ENCODE measurements at places on chromosomes 16 and 17.

DNA sequence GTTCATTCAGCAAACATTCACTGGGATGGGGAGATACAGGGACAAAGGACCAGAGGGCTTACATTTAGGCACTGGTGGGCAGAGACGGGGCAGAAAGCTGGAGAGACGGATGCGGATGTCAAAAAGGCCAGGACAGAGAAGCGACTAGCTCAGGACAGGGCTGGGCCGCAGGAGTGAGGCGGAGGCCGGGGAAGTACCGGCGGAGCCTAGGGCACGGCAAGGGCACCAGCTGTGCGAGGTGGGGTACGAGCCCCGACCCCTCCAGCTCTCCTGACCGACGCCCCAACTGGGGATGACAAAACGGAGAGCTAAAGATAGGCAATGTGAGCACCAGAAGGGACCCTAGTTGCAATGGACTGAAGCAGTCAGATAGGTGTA, 3.9 kb upstream of the SGCA start:
- no peak for DNase-seq

DNA sequence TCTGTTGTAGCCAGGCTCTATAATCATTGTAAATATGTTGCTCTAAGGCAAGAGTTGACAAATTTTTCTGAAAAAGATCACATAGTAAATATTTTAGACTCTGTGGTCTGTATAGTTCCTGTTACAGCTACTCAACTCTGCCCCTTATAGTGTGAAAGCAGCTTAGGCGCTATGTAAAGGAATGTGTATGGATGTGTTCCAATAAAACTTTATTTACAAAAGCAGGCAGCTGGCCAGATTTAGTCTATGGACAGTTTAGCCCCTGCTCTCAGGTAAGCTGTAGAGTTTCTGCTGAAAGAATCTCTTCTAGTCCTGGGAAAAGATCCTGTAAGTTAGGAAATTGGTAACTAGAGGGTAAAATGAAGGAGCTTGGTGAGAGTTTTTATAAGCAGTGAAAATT, 133.1 kb downstream of the SALL1 start:
- DNase-seq: no peak

- no peak for DNase-seq
Observed at GRCh38 chr17:33517746-33518145, 224.7 kb upstream of the ASIC2 start.

DNA sequence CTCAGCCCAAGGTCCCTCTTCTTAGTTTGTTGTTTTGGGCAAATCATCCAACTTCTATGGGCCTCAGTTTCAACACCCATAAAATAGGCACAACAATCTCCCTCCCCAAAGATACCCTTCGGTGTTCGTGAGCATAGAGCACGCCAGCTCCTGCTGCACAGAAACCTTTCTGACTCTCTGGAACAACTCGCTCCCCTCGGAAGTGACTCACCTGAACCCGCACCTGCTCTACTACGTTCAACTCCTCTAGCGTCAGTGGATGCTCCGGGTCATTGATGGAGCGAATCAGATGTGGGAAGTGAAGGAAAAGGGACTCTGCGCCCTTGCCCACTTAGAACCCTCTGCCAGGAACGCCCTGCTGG, 445 bp downstream of the CIAO2B start:
- no peak for DNase-seq

Measured in neural progenitor cell (in vitro differentiated cells).